ENCODE measurements at places on chromosomes 6 and 20. TPM values are rescaled to one million over a fixed set of nuclear protein-coding genes. Genes with fewer than 3 reads are reported as not detected.

SUMO4 gene
- polyA plus RNA-seq: not detected

OR12D3 gene
- polyA plus RNA-seq: not detected

WFDC10B gene
- polyA plus RNA-seq: not detected

- DNase-seq: no peak
Measured at GRCh38 chr20:57223648-57224489, 42.6 kb downstream of the BMP7 start.

GRCh38 chr6:25392372-25392771 lies 113.2 kb downstream of the CARMIL1 start:
- peak; percentile 91 for DNase-seq

ZSCAN23 gene
- 2.4 TPM for polyA plus RNA-seq

DNA sequence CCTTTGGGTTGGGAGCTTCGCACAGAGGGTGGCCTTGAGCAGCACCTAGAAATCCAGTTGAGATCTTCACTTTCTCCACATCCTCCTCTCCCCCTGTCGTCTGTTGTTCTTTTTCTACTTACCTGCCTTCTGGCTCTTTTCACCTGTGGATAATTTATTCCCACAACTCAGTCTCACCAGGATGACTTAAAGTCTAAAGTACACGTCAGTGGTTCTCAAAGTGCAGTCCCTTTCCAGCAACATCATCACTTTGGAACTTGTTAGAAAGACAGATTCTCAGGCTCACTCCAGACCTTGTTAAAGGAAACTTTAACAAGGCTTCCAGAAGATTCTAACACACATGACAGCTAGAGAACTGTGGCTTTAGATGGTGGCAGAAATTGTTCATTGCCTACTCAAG lies 27.7 kb upstream of the BCAS1 start:
- no peak for DNase-seq

IPCEF1 gene
- polyA plus RNA-seq: 3.2 TPM

DNA sequence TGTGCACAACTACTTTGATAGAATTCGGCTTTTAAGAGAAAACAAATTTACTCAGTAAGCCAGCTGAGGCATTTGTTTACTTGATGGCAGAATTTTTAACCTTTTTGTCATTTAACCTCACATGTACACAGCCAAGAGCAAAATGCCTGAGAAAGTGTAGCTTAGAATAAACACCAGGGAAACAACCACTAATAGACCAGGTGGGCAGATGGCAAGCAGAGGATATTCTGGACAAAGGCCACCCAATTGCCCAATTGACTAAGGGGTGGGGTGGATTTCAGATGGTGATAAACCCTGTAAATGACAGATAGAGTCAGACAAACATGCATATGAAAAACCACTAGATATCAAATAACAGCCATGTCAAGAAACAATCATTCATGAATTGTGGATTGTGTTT lies 190.7 kb upstream of the FBXL4 start:
- DNase-seq: no peak

DNA sequence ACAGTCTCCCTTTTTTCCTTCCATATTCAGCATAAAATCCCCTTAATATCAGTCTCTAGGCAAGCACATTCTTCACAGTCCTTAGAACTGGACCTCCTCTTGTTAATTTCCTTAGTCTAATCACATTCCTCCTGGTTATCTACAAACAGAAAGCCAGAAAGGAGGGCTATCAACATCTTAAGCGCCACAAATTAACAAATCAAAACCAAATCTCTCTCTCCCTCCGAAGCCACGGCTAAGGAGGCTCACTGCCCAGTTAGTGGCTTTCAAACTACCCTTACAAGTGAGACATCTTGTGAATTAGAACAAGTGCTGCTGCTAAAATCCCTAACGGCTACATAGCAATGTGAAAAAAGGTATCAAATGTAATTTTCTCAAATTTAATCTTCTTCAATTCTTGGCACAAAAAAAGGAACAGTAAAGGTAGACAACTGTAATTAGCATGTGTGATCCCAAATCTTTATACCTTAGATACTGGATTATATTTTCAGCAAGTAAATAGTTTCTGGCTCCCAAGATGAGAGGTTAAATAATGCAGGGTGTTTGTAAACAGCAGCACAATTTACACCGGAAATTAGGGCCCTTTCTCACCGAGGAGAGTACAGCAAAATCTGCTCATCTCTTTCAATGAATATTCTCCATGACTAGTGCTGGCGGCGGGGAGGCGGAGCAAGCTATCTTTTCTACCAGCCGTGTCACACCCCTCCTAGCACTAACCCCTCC lies 1.4 kb upstream of the TRIM39 start:
- no peak for DNase-seq

GRCh38 chr6:100446115-100447080 lies 18.3 kb downstream of the SIM1 start:
- peak; percentile 35 for DNase-seq

Measured in brain (organoid and tissue), 16 donors.